CD4-positive, alpha-beta T cell treated with Interleukin-17A for 1 hour (primary cell): ENCODE measurements at places on chromosomes 7 and 10.

GRCh38 chr10:129810-130209, 5.4 kb upstream of the ZMYND11 start:
- no peak for DNase-seq

DNA sequence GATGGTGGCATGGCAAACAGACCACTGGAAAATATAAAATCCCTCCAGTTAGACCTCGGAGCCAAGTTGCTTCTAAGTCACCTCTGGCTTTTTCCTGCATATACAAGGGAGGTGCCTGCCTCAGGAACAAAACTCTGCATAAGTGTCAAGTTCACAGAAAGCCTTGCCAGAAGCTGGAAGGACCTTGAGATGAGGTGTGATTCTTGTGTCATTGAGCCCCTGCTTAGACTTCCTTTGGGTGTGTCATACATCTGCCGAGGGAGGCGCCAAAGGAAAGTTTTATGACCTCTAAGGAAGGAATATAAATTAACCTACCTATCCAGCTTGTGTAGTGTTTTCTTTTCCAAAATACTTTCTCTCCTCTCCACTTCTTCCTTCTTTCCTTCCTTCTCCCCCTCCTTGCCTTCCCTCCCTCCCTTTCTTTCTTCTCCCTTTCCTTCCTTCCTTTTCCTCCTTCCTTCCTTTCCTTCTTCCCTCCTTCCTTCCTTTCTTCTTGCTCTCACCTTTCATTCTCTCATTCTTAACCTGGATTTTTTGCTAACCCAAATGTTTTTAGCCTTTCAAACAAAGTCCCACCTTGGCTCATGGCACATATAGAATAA, 75.2 kb downstream of the TRIL start:
- DNase-seq = no peak

GRCh38 chr7:378041-378420, 88.1 kb downstream of the FOXL3 start:
- no peak for DNase-seq

GRCh38 chr10:69634759-69635425, 4.8 kb downstream of the FAM241B start:
- no peak for DNase-seq

DNA sequence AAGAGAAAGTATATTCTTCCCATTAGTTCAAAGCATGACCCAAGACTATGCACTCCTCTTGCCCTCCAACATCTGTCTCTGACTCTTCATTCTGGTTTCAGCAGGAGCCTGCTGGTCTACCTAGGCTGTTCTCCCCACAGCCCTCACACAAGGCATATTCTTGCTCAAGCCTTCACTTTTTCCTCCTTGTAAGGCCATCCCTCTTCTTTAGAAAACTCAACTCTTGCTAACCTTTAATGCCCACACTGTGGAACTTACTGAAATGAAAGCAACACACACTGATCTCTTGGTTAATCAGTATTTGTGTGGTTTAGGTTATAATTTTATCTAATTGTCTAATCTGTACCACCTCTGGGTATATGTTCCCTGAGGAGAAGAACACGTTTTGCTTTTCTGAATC, 75.8 kb downstream of the PRKCQ start:
- no peak for DNase-seq

DNA sequence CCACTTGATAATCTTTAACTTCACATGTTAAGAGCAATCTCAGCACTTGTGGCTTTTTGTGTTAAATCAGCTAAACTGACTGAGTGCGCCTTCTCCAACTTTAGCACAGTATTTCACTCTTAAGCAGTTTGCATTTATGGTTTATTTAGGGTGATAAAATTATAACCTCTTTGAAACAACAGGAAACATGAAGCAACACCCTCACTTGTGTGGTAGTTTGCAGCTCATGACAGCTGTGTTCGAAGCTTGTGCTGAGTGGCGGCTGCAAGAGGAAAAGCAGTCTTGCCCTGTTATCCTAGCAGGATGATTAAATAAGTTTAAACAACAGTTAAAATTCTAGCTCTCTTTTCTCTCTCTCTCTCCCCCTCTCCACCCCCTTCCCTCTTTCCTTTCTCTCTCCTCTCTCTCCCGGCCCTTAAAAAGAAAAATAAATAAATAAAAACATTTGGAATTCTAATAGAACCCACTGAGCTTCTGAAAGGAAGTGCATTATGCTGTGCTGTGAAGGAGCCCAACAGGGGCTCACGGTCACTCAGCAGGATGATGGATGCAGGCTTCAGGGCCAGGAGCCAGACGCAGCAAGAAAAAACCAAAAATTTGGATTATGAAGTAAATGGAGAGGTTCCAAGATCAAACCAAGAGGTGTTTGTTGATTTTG, 25.2 kb downstream of the OGDH start:
- peak; percentile 77 for DNase-seq

DNA sequence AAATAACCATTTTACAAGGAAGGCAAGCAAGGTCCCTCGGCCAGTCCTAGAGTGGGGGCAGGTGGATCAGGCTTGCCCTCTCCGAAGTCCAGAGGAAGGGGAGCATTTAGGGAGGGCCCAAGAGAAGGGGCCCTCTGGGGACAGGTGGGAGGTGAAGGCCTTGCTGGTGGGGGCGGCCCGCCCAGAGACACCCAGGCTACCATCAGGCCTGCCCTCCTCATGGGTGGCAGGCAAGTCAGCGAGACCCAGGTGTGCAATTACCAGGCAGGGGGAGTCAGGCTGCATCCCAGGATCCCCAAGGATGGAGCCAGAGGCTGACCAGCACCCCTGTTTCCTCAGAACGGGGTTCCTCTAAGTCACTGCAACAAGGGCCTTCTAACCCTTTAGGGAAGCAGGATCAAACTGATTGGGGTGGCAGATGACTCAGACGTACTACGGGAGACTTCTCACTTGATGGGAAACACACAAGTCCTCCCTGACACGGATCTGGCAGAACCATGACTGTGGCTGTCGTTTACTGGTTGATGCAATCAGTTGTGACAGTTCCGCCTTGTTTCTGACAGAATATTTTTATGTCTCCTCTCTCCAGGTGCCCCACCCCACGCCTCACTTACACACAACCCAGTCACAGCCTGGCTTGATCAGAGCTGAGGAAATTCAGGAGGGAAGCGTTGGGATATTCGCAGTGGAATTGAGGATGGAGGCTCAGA, 8.2 kb downstream of the LOXL4 start:
- DNase-seq = no peak

GRCh38 chr10:18830277-18830676, 171.0 kb downstream of the ARL5B start:
- no peak for DNase-seq

- no peak for DNase-seq
Measured at GRCh38 chr10:125865120-125865519, 16.0 kb downstream of the DHX32 start.

DNA sequence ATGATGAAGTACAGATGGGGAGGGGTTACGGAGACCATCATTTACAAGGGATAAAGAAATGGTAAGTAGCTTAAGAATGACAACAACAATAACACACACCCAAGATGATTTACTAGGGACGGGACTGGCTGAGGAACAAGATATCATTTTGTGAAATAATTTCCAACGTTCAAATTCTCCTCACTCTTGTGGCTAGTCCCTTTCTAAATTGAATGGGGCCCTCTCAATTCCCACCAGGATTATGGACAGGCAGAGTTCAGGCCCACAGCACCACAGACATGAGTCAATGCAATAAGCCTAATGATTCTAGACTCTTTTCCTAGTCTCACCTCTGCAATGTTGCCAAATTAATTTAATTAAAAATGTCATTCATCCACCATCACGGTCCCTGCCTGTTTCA, 448.1 kb downstream of the KCNMA1 start:
- DNase-seq = no peak

- DNase-seq = no peak
Measured at GRCh38 chr10:38093816-38094157, 350 bp upstream of the ZNF37A start.

GRCh38 chr7:132817949-132818348, 241.7 kb upstream of the PLXNA4 start:
- no peak for DNase-seq

- DNase-seq = peak; percentile 57
Measured at GRCh38 chr10:133438711-133439273, 14.4 kb upstream of the SPRN start.

DNA sequence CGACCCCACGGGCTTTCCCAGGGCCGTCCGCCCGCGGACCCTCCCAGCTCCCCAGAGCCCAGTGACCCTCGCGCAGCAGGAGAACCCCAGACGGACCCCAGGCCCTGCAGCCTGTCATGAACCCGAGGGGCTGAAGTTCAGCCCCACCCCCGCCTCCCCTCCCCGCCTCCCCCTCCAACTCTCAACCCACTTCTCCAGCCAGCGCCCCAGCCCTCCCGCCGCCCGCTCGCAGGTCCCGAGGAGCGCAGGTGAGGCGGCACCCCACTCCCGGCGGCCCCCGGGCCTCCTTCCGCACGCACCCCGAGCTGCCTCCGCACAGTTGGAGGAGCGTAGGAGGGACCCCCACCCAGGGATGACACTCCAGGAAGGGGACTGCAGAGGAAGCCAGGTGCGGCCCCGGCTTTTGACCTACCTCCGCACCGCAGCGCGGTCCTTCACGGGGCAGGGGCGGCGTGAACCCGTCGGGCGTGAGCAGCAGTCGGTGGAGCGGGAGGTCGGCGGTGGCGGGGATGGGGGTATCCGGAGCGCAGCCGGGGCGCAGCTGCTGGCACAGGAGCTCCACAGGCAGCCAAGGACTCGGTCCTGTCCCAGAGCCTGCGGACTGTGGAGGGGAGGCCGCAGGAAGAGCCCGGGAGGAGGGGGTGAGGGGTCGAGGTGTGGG, at the start of gene TMEM176A:
TMEM176A (plus strand) TSS at position 189 of the 661 bp plus-strand sequence. CDS start 782 bp downstream, outside the sequence.
- no peak for DNase-seq

DNA sequence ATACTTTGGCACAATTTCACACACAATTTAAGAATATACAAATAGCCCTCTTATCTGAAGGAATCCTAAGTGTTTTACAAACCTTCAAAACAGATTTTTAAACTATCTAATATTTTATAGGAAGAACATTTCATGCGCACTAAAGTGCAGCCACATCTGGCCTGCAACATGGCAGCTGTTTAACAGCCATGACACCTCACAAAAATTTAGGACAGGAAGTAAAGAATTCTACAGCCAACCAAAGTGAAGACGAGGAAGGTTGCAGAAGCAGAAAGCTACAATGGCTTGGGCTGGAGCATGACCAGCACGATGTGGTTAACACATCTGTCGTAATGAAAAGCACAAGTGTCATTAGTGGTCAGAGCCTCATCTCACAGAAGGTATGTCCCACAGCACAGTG, 238.1 kb downstream of the HPSE2 start:
- no peak for DNase-seq

DNA sequence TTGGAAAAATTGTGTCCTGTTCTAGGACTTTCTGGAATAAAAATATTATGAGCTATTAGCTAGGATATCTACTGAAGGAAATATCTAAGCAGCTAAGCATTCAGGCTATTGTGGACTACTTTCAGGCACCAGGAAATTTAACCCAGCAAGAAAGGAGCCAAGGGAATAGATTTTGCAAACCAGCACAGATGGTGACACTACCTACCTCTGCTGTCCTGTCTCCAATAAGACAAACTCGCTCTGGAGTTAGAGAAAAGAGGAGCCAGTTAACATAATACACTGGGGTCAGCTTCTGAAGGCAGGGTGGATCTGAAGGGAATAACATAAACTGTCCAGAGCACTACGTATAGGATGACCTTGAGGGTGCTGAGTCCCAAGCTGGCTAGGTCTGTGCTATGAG, 223.7 kb upstream of the PRSS58 start:
- DNase-seq = no peak

- no peak for DNase-seq
Measured at GRCh38 chr7:138023618-138024342, 21.9 kb upstream of the CREB3L2 start.

GRCh38 chr7:2360796-2361195, 6.2 kb downstream of the EIF3B start:
- DNase-seq = no peak

- DNase-seq = no peak
Measured at GRCh38 chr10:124799211-124799610, 2.4 kb upstream of the ABRAXAS2 start.

GRCh38 chr7:117051808-117052207, 98.5 kb downstream of the ST7 start:
- DNase-seq = no peak

GRCh38 chr10:120632942-120633341, 175.9 kb downstream of the PLPP4 start:
- DNase-seq = no peak

DNA sequence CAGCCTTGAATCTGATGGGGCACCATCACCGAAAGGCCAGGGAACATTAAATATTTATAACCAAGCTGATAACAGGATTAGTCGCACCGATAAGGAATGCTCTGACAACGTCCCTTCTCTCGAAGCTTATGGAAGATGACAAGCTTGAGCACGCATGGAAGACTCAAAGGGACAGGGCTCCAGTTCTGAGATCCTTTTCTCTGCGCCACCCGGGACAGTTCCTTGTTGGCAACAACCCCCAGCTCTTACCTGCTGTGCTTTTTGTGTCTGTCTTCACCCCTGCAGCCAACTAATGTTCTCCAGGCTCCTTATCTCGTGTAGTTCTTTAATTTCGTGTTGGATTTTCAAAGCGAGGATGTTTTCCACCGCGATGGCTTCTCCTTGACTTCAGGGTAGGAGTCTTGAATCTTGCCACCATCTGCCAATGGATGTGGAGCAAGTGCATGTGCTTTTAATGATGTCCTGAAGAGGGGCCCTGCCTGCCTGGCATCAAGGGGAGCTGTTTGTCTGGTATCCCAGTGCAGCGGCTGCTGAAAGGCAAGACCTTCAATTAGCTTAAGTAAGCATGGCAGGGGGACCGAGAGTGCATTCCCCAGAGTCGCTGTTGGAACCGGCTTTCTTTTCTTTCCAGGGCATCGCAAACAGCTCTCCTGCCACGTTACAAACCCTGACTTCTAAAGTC, 354 bp upstream of the FERD3L start:
- DNase-seq = no peak

DNA sequence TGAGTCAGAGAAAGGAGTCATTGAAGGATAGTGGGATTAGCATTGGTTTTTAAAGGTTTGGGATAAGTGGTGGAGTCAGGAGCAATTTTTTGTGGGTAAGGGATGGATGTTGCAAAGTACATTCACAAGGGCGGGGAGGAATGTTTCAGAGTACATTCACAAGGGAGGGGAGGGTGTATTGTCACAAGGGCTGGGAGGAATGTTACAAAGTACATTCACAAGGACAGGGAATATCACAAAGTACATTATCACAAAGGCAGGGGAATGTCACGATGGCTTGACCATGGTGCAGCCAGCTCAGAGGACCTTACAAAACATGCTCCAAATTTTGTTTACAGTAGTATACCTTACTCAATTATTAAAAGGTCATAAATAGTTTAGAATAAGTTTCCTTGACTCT, 30.3 kb downstream of the C1GALT1 start:
- DNase-seq = no peak

DNA sequence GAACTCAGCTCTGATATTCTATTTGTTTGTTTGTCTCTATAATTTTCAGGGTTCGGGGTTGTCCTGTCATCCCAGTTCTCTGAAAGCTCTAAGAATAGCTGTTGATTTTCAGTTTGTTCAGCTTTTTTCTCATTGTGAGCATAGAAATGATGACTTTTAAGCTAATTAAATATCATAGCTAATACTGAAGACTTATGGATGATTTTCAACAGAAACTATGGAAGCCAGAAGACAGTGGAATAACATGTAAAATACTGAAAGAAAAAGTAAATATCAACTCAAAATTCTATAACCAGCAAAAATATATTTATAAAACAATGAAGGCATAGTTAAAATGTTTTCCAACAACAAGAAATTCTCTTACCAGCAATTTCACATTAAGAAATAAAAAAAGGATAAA, 96.4 kb upstream of the ETV1 start:
- no peak for DNase-seq
